ENCODE measurements at places on chromosomes 6 and 20. TPM values are rescaled to one million over a fixed set of nuclear protein-coding genes. Genes with fewer than 3 reads are reported as not detected.

DNA sequence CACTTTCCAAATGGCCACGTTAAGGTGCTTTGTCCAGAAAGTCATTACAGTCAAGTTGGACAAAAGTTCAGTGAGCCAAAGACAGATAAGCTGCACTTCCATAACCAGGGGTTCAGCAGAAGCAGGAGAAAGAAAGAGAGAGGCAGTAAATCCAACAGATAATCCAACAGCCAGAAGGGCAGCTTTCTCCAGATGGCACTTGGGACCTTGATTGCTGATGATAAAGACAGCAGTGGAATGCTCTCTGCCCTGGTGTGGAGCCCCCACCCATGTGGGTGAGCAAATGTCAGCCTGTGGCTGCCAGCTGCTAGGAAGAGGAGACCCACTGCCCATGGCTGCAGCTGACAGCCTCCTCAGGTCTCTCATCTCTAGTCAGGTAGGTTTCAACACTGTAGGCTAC, 18.7 kb upstream of the NRSN1 start:
- no peak for DNase-seq

GRCh38 chr6:82589509-82590206, 226.0 kb downstream of the TPBG start:
- no peak for DNase-seq

Gene CD40
- 16.9 TPM for total RNA-seq

Gene CABLES2
- total RNA-seq, result 5.3 TPM

Gene MOG
- total RNA-seq, result not detected

Gene GPX5
- total RNA-seq, result not detected

Gene PSMG4
- 16.2 TPM for total RNA-seq
